Choroid plexus epithelial cell (primary cell): ENCODE measurements at places on chromosomes 11 and 22.

GRCh38 chr11:116170526-116171120, 602.2 kb downstream of the BUD13 start:
- DNase-seq, result no peak

GRCh38 chr11:132941024-132941646, 591.2 kb downstream of the OPCML start:
- DNase-seq, result peak; percentile 50

GRCh38 chr11:60498853-60499252, 6.3 kb downstream of the MS4A12 start:
- no peak for DNase-seq

DNA sequence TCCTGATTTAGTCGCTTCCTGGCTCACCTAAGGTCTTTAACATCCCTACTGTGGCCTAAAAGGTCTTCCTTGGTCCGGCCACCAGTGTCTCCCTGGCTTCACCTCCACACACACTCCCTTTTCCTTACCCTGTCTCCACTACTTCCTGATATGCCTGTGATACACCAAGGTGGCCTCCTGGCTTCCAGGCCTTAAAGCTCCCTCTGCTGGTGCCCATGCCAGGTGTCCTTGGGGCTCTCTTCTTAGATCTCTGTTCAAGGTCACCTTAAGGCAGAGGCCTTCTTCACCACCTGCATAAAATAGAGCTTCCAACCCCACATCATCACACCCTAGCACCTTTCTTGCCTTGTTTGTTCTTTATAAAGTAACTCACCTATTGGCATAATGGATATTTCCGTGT, 787.7 kb downstream of the NTM start:
- DNase-seq, result peak; percentile 34

DNA sequence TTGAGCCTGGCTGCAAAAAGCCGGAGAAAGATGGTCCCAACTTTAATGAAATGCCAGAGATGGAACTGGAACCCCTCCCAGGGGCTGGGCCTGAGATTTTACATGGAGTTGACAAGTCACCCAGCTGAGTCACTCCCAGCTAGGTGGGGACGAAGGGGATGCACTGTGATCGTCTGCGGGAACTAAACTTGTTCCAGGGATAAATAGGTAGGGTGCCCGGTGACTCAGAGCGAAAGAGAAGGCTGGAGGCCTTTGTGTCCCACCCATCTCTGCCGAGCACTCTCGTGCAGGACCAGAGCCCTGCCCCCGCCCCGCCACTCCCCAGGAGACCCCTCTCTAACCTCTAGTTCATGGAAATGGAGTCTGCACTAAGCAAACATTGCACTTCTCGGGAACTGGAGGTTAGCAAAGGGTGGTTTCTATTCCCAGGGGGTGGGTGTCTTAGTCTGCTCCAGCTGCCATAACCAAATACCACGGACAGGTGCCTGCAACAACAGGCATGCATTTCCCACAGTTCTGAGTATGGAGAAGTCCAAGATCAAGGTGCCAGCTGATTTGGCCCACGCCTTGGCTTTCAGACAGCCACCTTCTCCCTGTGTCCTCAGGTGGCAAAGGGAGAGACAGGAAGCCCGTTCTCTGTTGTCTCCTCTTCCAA, 60.7 kb upstream of the FADD start:
- DNase-seq, result no peak

DNA sequence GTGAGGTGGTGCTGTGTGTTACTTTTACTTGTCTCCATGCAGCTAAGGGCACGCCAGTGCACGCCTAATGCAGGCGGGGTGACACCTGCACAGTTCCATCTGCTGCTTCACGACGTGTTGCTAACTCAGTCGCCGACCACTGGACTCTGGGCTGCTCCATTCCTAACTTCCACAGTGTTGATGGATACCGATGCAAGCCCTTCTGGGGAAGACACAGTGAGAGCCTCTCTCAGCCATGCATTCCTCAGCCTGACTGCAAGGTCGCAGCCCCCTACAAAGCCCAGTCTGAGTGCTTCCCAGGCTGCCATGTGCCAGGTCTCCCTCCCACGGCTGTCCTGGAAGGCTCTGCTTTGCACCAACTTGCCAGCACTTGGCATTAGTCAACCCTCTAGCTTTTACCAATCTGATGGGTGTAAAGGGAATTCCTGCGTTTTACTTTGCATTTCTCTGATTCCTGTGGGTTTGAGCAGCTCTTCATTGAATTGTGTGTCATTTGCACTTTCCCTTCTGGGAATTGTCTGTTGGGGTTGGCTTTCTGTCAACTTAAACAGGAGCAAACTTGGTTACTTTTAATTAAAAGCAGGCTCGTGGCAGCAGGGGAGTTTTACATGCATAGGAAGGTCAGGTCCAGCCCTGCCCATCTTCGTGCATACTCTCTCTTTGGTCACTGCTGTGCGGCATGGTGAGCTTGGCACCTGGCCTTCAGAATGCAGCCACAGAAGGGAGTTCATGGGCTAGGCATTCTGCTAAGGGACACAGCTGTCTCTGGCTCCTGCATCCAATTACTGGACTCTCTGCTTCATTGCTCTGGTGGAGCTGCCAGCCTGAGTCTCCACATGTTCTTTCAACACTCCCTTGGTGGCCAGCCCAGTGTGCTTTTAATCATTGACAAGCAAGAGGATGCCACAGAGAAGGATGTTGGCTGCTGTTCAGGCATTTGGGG, 34.6 kb upstream of the SHANK2 start:
- DNase-seq, result peak; percentile 61

DNA sequence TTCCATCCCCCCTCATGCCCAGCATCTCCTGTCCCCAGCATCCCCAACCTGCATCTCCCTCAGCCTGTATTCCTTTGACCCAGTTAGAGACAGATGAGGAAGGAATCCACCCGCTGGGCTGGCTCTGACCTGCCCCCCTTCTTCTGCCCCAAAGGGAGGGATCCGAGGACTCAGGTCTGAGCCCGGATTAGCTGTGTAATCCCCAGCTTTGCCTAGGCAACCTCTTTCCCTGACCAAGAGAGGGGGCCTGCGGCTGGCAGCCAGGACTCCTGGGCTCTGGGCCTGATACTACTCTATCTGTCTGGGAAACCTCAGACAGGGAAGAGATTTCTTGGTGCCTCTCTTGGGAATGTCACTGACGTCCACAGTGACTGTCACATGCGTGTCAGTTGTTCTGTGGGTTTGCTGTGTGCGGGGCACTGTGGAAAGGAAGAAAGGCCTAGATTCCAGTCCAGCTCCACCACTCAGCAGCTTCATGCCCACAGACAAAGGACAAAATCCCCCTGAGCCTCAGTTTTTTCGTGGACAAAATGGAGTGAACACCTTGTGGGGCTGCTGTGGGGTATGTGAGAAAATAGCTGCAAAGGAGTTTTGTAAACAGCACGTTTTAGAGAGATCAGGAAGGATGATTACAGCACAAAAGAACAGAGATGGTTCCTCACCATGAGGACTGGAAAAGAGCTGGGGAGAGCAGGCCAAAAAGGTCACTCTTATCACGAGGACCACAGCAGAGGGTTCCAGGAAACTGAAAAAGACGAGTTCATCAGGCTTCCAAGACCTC, 1.3 kb upstream of the NDUFV1 start:
- no peak for DNase-seq

GRCh38 chr22:38981992-38982927, at the start of gene APOBEC3B:
Gene APOBEC3B (plus strand): TSS chr22:38982347. CDS start chr22:38982454, 107 bp downstream.
- DNase-seq, result no peak

GRCh38 chr11:104661471-104661870, 236.8 kb downstream of the CASP12 start:
- DNase-seq, result no peak

- DNase-seq, result no peak
These were observed 1.7 kb downstream of the MOB2 start for GRCh38 chr11:1484695-1485503.

- DNase-seq, result peak; percentile 60
These were observed 32.8 kb downstream of the PARVA start for GRCh38 chr11:12410006-12410728.

- no peak for DNase-seq
These were observed 38.0 kb downstream of the JHY start for GRCh38 chr11:122920579-122920978.

GRCh38 chr11:133710681-133711240, 134.6 kb downstream of the SPATA19 start:
- no peak for DNase-seq

DNA sequence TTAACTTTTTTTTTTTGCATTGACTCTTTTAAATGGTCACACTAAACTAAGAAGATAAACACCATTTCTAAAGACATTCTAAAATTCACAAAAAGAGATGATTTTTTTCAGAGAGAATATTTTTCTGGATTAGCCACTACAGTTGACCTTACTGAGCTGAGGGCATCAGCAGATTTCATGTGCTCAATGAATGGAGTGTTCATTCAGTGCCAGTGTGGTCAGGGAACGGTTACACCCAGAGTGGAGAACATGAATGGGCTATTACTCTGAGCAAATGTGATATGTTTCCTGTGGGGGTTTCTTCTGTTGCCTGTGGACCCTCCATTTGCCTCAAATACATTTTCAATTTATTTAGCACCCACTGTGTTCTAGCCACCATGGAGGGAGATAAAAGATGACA, 19.1 kb downstream of the PKNOX2 start:
- no peak for DNase-seq

GRCh38 chr11:91312541-91312940, 912.1 kb upstream of the FAT3 start:
- DNase-seq, result no peak

DNA sequence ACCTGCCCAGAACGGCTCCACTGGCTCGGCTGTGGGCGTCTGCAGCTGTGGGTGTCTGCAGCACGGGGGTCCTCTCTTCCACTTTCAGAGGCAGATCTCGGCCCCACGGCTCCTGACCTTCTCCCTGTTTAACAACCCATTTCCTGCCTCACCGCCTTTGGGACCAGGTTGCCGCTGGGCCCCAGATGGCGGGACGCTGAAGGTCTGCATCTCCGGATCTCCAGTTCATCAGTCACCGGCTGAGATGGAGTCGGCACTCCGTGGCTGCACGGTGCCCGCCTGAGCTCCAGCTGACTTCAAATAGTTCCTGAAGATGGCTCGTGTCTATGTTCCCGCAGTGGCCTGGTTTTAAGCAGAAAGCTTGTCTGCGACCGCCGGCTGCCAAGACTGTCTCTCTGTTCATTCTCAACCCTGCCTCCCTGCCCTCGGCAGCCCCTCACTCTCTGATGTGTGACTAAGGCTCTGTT, 475.9 kb downstream of the BRD1 start:
- DNase-seq, result no peak

GRCh38 chr11:44112091-44112821, 16.8 kb downstream of the EXT2 start:
- DNase-seq, result peak; percentile 57

DNA sequence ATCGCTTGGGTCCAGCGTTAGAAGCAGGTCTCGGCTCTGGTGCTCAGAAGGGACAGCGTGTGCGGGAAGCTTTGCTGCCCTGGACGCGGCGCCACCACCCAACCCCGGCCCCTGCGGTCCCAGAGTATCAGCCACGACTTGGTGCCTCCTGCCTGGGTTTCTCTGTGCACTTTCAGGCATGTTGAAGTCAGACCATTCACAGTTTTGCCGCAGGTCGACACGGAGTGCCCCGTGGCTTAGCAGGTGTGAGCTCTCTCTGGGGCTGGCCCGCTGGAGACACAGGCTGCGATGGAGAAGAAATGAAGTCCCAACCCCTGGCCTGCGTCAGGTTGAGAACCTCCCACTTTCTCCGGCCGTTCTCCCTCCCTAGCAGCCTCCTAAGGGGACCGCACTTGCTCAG, 494.5 kb downstream of the BRD1 start:
- DNase-seq, result no peak

DNA sequence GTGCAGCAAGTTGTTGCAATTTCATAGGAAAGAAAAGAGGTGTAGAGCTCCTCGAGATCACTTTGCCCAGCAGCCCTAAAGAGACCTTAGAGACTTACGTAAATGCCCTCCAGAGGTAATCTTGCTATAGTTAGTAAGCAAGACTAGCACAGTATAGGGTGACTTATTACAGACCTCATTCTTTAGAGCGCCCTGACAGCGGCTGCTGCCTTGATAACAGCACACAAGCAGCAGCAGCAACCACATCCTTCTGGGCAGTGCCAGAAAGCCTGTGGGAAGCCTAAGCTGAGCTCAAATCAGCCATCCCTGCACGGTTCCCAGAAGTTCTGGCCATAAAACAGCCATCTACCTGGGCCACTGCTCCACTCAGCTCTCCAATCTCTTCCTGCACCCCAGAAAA, 22.6 kb upstream of the OR56B1 start:
- DNase-seq, result peak; percentile 11

GRCh38 chr22:45131749-45132148, 32.0 kb upstream of the NUP50 start:
- DNase-seq, result no peak

DNA sequence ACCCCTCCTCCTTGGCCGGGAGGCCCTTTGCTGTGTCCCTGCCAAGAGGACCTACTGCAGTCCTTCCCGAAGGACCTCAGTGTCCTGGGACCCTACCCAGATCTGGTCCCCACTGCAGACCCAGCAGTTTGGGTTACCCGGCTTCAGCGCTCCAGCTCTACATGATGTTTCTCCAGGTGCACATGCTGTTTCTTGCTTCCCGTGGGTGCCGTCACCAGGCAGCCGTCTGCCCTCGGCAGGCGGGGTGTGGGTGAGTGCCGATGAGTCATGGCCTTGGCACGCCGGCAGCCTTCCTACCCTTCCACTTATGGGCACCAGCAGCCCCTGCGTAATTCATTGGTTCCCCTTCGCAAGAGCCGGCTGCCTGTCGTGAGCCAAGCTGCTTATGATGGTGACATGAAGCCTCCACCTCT, 101.8 kb downstream of the BCR start:
- DNase-seq, result peak; percentile 10

DNA sequence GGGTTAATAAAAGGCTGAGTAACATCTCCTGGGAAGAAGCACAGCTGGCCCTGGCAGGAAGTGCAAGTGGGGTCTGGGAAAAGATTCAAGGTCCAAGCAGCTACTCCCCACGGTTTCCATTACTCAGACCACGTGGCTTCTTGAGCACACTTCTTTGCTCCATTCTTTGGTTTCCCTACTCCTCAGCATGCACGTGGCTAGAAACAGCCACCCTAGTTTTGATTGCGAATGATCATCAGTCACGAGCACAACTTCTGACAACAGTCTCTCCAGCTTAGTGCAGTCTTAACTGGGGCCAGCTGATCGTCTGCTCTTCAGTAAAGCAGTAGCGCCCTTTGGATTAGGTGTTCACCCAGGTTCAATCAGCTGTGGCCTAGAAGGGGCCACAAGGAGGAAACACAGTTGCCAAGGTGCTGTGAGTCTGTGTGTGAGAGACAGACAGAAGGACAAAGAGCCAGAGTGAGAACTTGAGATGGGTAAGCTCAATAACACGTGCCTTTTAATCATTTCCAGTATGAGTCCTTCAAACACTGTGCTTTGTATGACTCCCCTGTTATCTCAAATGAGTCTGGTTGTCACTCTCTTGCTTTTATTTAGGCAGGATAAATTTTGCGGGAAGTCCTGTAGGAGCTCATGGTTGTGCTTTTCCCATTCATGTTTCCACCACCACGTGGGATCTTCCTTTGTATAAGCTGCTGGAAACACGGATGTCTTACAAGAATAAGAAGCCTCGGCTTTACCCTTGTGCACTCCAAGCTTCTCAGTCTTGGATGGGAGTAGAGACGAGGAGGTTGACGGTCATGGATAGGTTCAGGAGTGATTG, 901 bp upstream of the PARVA start:
- peak; percentile 81 for DNase-seq
